ENCODE measurements at places on chromosomes 16 and 17.
A peak's percentile ranks its signal among the peaks of the same experiment; 100 is the strongest.

GRCh38 chr16:89199241-89200123 is 855 bp downstream of the SLC22A31 start:
- no peak for DNase-seq

- DNase-seq: no peak
Measured at GRCh38 chr17:35191001-35191695, 3.0 kb downstream of the SLC35G3 start.

GRCh38 chr17:61010661-61011170 is 333.1 kb downstream of the BCAS3 start:
- no peak for DNase-seq

DNA sequence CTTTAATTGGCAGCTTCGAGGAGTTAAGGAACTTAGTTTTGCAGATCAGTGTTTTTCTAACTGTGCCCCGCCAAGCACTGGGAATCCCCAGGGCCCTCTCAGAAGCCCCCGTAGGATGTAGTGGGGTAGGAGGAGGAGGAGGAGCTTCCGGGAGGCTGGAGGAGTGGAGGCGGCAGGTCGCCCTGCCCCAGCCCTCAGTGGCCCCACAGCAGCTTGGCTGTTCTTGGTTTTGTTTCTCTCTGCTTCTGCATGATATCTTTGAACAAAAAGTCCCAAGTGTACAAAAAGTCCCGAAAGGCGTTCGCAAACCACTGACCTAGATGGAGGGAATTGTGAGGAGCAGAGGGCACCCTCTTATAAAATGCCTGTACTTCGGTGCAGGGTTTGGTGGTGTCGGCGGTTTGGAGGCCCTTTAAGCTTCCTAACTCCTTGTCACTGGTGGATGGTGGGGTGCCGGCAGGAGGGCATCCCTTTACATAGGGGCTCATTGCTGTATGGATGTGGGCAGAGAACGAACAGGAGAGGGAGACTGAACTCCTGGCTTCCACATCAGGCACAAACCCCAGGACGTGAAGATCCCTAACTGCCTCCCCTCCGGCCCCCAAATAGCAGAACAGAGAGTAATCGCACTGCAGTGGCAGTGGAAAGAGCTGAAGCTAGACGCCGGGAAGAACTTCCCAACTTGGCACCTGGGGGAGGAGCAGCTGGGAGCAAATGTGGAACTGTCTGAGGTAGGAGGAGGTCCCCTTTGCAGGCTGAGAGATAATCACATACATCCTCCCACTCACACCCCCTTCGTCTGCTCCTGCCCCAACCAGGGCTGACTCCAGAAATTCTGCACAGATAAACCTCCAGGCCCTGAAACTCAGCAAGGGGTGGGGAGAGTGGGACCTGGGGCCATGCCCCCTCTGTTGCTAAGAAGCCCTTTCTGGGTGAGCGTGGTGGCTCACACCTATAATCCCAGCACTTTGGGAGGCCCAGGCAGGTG is 20.1 kb downstream of the EPOP start:
- no peak for DNase-seq

GRCh38 chr17:69654981-69655855 is 240.7 kb downstream of the MAP2K6 start:
- no peak for DNase-seq

- no peak for DNase-seq
Measured at GRCh38 chr17:69375229-69375628, 39.3 kb upstream of the MAP2K6 start.

DNA sequence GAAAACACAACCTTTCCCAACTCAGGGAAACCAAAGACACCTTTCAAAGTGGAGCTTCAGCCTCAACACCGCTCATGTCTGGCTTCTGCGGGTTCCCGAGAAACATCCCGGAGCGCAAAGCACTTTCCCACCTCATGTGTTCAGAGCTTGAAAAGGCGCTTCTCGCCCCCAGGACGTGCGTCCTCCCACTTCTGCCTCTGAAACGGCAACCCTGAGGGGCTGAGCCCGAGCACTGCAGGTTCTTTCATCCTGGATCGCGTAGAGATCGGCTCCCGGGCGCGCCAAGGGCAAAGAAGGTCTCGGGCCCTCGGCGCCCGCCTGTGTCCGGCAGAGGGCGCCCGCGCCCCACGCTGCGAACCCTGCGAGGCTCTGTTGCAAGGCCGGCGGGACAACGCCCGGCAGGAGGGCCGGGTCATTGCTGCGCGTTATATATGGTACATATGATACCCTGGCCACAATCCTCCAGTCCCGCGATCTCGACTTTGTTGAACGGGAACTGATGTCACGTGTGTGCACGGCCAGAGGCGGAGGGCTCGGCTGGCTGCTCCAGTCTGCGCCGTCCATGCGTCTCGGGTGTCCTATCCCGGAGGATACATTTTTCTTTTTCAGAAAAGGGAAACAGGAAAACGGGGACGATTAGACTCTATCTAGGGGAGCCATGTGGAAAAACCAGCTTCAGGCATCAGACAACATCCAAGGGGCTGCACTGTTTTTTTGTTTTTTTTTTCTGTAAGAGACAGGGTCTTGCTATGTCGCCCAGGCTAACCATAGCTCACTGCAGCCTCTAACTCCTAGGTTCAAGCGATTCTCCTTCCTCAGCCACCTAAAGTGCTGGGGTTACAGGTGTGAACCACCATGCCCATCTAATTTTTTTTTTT is 19.1 kb downstream of the COQ7 start:
- no peak for DNase-seq

GRCh38 chr17:76264755-76265623 is at the start of gene UBALD2:
UBALD2 (plus strand) TSS chr17:76265348; CDS start chr17:76265506, 158 bp downstream.
- peak; percentile 98 for DNase-seq

DNA sequence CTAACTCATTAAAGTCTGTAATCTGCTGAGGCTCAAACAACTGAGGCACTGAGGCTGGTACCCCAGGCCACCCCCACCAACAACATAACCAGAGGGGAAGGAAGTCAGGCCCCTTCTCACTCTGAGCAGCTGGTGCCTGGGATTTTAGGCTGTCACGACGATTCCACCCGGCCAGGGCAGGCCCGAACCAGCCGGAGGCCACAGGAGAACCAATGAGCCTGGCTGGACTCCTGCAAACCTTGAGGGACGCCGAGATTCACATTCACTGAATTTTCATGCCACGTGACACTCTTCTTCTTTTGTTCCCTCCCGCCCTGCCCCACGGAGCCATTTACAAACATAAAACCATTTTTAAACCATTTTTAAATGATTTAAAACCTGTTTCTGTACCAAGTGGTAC is 48.1 kb downstream of the RPH3AL start:
- DNase-seq: no peak

DNA sequence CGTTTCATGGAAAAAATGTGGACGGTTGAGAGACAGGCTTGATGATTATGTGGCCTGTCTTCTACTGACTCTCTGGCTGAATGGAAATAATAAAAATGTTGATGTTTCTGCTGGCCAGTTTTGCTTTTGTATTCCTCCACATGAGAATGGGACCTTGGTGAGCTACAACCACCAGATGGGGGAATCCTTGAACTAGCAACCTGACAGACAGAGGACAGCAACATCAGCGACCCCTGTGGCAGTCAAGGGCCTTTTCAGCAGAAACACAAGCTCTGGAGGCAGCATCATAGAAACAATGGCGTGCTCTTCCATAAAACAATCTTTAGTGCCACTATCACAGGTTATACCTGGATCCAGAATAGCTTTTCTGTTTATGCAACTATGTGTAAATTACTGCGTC is 84.0 kb upstream of the ATP2A3 start:
- no peak for DNase-seq

GRCh38 chr17:65374966-65375365 is 186.5 kb downstream of the AXIN2 start:
- DNase-seq: no peak

GRCh38 chr16:30808146-30808545 is 21.1 kb upstream of the ZNF629 start:
- DNase-seq: no peak

DNA sequence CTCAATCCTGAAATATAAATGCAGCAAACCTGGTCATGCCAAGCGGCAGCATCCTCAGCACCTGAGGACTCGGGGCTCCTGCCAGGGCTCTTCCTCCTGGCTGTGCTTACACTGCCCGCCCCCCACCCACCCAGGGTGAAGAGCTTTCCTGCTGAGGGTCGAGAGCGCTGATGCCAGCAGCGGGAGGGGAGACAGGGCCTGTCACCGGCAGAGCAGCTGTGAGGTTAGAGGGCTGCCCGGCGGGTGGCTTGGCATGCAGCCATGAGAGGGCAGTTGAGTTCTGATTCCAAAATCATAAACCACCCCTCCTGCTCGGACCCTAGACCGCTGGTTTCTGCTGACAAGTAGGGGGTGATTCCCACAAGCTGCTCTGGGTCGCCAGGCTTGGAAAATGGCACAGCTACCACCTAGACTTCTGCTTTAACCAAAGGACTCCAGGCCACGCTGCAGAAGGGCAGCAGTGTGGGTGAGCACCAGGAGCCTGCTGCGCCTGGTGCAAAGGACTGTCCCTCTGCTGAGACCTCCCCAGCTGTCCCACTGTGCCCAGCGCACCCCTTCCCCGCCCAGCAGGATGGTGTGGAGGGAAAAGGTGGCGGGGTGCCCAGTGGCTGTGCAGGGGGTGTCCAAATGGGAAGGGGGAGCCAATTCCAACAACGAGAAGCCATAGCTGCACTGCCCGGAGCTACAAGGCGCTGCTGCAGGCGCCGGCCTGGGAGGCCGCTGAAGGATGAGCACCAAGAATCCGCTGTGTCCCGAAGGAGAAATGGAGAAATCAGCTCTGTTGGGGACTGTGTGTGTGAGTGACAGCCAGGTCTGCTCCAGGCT is 26.6 kb downstream of the MXRA7 start:
- DNase-seq: no peak

DNA sequence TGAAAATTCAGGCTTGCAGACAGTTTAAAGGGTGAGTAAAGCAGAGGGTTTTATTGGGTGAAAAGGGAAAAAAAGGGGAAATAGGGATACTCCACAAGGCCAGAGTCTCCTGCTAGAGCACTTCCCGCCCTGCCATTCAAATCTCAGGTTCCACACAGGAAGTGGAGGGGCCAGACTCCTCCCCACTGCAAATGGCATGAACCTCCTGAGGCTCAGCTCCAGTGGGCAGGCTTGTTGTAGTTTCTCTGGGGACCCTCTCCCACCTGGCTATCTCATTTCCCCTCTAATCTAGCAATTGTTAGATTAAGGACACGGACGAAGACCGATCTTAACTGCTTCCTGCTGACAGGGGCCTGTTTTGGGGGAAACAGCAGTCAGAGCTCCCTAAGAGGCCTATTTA is 43.4 kb downstream of the TAOK1 start:
- no peak for DNase-seq

- DNase-seq: no peak
Measured at GRCh38 chr16:907361-907760, 63.4 kb downstream of the LMF1 start.

- DNase-seq: no peak
Measured at GRCh38 chr16:53518550-53519416, 15.8 kb upstream of the AKTIP start.

GRCh38 chr17:41393294-41393693 is 4.1 kb downstream of the KRT31 start:
- no peak for DNase-seq

DNA sequence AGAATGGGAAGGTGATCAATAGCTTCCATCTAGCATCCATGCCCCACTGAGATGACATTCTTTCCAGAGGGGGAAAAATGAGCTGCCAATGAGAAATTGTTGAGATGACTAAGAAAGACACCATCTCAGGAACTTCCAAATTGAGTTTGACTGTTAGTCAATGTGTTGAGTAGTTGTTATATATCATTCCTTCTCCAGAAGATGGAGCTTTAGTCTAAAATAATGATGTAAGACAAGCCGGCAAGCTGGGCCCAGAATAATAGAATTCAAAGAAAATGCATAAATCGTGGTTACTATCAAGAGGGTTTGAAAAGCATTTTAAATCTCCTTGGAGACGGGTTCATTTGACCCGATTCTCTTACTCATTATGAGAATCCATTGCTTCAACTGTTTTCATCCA is 71.0 kb upstream of the ATF7IP2 start:
- no peak for DNase-seq

- DNase-seq: no peak
Measured at GRCh38 chr17:45307290-45308015, 9.4 kb downstream of the MAP3K14 start.

GRCh38 chr16:58126451-58126961 is 2.7 kb downstream of the CFAP20 start:
- no peak for DNase-seq

- DNase-seq: no peak
Measured at GRCh38 chr17:49483599-49484509, 11.2 kb upstream of the NGFR start.

- no peak for DNase-seq
Measured at GRCh38 chr16:26692658-26693057, 374.1 kb upstream of the C16orf82 start.

DNA sequence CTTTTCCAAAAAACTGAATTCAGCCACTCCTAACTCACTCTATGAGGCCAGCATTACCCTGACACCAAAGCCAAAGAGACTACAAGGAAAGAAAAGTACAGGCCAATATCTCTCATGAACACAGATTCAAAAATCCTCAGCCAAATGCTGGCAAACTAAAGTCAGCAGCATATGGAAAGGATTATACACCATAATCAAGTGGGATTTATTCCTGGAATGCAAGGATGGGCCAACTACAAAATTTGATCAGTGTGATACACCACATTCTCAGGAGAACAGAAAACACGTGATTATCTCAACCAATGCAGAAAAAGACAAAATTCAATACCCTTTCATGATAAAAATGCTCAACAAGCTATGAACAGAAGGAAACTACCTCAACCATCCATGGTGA is 7.7 kb upstream of the AATK start:
- no peak for DNase-seq

GRCh38 chr16:74224828-74225612 is 71.6 kb upstream of the PSMD7 start:
- no peak for DNase-seq

DNA sequence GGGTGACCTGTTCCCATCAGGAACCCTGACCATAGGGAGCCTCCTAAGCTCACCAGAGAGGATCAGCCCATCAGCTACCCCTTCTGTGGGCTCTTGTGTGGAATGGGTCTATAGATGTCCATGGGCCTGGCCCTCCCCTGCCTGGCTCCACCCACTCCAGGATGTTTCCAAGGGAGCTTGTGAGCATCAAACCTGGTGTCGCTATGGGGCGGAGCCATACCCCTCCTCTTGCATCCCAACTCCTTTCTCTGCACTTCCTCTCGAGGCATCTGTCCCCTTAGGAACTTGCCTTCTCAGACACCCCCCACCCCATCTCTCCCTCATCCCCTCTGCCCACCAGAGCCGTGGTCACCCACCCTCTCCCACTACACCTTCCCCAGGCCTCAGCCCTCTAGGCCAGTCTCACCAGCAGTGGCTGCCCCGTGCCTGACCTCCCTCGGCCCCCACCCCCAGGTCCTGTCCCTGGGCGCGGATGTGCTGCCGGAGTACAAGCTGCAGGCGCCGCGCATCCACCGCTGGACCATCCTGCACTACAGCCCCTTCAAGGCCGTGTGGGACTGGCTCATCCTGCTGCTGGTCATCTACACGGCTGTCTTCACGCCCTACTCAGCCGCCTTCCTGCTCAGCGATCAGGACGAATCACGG is 10.4 kb downstream of the KCNH6 start:
- no peak for DNase-seq

- no peak for DNase-seq
Measured at GRCh38 chr16:48004141-48004695, 151.6 kb downstream of the ABCC12 start.

GRCh38 chr17:28042721-28043291 is 329 bp downstream of the NLK start:
- no peak for DNase-seq

All from NCI-H2081 treated with DMSO at 0.1 percent for 48 hours (cell line).